Stimulated activated CD4-positive, alpha-beta T cell treated with anti-CD3 and anti-CD28 coated beads, TNF-alpha, amount 100 ng/mL, for 1 hour (primary cell): ENCODE measurements at places on chromosomes 1 and 21.

GRCh38 chr1:204390751-204391466 lies 20.7 kb downstream of the PPP1R15B start:
- no peak for DNase-seq

- DNase-seq = peak; percentile 48
These were observed 17.6 kb downstream of the ATP8B2 start for GRCh38 chr1:154342836-154343472.

DNA sequence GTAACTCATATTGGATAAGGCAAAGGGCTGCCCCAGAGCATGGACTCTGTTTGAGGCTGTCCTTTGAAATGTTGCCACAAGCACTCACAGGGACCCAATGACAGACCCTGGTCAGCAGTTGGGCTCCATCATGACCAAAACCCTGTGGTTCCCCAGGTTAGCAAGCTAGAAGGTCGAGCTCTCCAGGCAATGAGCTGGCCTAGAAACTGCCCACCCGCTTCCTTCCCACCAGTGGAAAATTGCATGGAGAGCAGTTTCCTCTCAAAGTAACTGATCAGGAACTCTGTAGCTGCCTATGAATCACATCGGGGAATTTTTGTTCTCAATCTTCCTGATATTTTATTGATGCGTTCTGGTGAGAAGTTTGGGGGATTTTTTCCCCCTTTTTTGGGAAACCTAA lies 52.8 kb downstream of the FHAD1 start:
- no peak for DNase-seq

GRCh38 chr1:185377831-185378230 lies 60.8 kb upstream of the IVNS1ABP start:
- DNase-seq = no peak

GRCh38 chr1:196193896-196194559 lies 414.2 kb downstream of the KCNT2 start:
- no peak for DNase-seq

- no peak for DNase-seq
These were observed 12.3 kb upstream of the IL22RA1 start for GRCh38 chr1:24155011-24155782.

GRCh38 chr1:92820024-92820423 lies 11.8 kb upstream of the RPL5 start:
- DNase-seq = no peak

GRCh38 chr1:111370871-111371270 lies 56.7 kb downstream of the OVGP1 start:
- DNase-seq = no peak

DNA sequence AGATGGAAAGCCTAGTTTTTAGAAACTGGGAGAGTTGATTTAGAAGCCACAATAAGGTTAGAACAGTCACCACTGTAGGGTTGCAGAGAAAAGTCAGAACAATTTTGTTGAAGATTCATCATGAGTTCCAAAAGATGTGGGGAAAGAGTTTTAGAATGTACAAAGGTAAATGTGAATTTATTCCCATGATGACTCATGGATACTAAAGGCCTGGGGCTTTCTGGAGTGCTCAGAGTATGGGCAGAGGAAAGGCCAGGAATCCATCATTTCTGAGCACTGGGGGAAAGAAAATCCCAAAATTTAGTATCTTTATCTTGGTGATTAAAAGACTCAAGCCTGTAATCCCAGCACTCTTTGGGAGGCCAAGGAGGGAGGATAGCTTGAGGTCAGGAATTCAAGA lies 17.8 kb downstream of the YBX1 start:
- no peak for DNase-seq
